ENCODE measurements at places on chromosomes 7 and 10.

- no peak for DNase-seq
Observed at GRCh38 chr7:27123007-27123476, 7.5 kb downstream of the HOXA4 start.

GRCh38 chr10:28254290-28254985 lies 48.4 kb downstream of the MPP7 start:
- DNase-seq: no peak

- DNase-seq: no peak
Observed at GRCh38 chr10:69217119-69217754, 2.9 kb upstream of the HKDC1 start.

DNA sequence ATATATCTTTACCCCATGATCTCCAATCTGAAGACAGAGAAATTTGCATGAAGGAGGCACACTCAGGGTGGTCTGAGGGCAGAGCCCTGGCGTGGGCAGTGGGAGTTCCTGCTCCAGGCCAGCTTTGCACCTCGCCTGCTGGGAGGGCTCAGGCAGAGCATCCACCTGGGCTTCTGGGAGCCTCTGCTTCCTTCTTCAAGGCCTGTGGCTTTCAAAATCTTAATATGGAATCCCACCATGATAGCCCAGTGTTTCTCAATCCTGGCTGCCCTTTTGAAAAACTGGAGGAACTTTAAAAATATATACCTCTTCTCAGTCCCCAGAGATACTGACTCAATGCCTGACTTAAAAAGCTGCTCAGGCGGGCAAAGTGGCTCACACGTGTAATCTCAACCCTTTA lies 36.7 kb upstream of the PSAP start:
- no peak for DNase-seq

- no peak for DNase-seq
Observed at GRCh38 chr10:105706281-105707026, 1065.4 kb downstream of the SORCS3 start.

GRCh38 chr7:129144095-129144833 lies at the start of gene TSPAN33:
Gene TSPAN33, plus strand, starts transcription at chr7:129144707. Its CDS starts 274 bp downstream, at chr7:129144981.
- peak; percentile 72 for DNase-seq

DNA sequence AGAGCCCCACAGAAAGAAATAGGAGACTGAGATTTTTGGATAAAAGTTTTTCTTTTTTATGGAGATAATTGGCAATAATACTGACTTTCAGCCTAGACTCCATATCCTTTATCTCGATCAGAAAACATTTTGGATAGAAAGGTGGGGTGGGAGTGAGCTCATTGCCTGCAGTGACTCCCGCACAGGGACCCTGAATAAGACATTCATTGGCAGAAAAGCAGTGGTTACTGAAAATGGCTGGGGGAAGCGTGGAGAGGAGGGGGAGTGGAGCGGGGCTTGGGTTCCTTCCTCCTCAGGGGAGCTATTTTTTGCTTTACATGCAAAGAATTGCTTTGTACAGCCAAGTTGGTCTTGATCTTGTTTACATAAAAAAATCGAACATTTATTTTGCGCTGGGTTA lies 90.4 kb upstream of the BMPER start:
- peak; percentile 16 for DNase-seq

GRCh38 chr7:112362053-112362650 lies 88.1 kb upstream of the IFRD1 start:
- DNase-seq: no peak

DNA sequence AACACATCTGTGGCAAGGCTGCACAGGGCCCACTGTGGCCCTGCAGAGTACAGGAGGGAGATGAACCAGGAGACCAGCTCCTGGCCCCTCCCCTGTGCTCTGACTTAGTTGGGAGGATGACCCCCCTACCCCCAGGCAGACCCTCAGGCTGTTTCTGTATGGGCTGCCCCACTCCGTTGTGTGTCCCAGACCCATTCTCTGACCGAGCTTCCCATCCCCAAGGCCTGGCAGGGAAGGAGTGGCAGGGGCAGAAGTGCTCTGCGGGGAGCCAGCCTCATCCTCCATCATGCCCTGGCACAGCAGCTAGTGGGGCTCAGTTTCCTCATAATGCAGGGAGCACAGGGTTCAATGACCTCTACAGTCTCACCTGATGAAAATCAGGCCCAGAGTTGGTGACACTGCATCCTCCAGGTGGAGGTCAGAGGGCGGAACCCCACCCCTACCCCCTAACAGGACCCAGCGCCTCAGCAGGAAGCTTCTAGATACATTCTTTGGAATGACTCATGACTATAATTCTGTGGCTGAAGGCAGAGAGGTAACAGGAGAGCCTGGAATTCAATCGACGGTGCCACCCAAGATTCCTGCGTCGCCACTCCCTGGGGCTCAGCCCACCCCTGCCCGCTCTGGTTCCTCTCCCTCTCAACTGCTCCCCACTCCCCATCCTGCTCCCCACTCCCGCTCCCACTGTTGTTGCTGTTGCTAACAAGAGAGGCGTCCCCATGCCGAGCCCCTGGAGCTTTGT lies 18.2 kb downstream of the PODXL start:
- no peak for DNase-seq

GRCh38 chr7:146115548-146115850 lies 1.1 kb upstream of the CNTNAP2 start:
- no peak for DNase-seq

DNA sequence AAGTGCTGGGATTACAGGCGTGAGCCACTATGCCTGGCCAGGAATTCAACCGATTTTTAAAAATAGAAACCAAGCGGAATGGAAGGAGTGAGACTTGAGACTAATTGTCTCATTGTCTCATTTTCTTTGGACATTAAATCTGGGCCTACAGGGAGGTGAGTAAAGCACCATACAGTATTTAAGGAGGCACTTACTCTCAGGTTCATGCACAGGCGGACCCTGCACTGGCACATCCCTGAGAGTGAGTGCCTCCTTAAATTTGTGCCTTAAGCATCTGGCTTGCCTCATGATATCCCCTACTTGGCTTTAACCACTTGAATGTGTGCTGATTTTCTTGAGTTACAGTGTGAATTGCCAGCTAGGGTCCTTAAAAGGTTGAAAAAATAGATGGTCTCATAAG lies 10.6 kb downstream of the UBE3C start:
- DNase-seq: no peak

- DNase-seq: peak; percentile 19
Observed at GRCh38 chr7:30682212-30683083, at the start of gene CRHR2. Gene CRHR2, minus strand, starts transcription at chr7:30682456. Its CDS starts 176 bp downstream, at chr7:30682280.

- no peak for DNase-seq
Observed at GRCh38 chr10:122329416-122329815, 45.1 kb upstream of the PLEKHA1 start.

DNA sequence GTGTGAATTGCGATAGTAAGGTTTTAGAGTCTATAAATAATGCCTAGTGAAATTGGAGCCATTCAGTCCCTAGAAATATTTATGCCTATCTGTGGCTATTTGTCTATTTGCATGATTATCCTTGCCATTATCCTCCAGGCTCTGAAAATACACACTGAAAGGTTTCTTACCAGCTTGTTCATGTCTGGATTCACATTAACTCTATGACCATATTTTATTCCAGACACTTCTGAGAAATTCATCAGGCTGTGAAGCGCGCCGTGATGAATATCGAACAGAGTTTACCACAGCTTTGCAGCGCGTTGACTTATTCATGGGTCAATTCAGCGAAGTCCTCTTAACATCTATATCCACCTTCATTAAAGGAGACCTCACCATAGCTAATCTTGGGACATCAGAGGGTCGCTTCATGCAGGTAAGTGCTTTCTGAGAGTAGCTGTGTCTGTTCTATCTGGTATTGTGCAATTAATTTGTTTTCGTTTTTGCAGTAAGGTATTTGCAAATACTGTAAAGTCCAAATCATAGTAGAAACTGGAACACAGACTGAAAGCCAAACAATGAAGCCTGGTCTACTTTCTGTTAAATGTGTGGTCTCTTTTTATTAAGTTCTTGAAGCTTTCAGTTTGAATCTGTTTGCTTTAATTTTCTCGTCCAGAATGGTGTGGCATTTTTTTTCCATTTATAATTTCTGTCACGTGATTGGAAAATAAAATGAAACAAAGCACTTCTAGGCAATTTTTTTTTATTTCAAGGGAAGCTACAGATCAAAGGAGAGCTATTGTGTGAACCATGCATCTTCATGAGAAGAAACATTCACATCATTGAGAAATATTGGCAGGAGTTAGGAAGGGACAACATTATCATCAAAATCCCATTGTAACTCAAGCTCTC lies 59.7 kb downstream of the MET start:
- DNase-seq: no peak

GRCh38 chr10:70837660-70838059 lies 21.9 kb downstream of the SGPL1 start:
- DNase-seq: no peak

- no peak for DNase-seq
Observed at GRCh38 chr10:49678827-49679479, 498 bp upstream of the C10orf53 start.

- no peak for DNase-seq
Observed at GRCh38 chr7:79872176-79872575, 262.5 kb upstream of the GNAI1 start.

DNA sequence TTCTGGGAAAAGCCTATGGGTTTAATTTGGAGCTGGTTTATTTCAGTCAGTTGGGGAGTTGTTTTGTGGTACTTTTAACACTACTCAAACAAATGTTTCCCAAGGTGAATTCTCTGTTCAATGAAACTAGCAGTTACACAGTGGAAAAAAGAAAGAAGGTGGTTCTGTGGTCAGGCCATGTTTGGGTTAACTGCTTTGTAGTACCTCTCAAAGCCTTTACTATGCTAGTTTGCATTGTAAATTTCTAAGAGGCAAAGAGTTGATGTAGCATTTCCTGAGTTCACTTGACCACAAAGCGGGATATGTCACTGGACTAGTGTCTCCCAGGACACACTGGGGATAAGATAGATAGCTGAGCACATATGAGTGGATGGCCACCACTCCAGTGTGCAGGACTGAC lies 145.4 kb downstream of the KIF20B start:
- no peak for DNase-seq

GRCh38 chr7:123773481-123773880 lies 24.7 kb upstream of the WASL start:
- DNase-seq: no peak

DNA sequence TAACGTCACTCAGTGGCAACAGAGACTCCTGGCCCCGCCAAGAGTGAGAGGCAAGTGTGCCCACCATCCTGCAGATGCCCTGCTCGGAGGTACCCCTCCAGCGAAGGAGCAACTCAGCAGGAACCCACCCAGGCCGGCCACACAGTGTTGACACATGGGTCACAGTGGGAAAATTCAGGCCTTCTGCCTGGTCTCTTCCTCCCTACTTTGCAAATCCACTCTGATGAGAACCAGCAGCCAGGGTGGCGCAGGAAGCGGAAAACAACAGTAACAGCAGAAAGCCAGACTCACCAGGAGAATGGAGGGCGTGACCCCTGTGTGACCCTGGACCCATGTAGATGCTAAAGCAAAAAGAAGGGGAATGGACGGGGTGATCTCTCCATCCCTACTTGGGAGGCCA lies 53.8 kb downstream of the CTBP2 start:
- no peak for DNase-seq

DNA sequence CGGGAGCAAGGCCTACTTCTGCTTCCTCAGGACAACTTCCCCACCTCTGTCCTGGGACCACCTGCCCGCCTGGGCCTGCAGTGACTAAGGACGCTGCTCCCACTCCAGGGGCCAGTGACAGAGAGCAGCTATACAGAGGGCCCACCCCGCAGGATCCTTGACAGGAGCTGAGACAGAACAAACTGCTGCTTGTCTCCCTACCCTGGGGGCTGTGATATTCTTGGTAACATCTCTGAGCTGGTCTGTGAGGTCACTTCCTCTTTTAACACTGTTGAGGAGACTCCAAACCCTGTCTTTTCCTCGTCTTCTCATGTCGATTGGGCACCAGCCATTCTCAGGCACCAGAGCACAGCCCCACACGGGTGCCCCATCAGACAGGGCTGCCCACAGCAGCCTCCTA lies 6.9 kb upstream of the MRPS24 start:
- no peak for DNase-seq

- DNase-seq: no peak
Observed at GRCh38 chr7:47543714-47544113, 38.2 kb downstream of the TNS3 start.

All from heart right ventricle (tissue), 16 donors.